ENCODE measurements at places on chromosomes 6 and 20.

- no peak for DNase-seq
These were observed 57.1 kb upstream of the NCOA3 start for GRCh38 chr20:47444584-47444983.

- no peak for DNase-seq
These were observed 6.3 kb downstream of the JARID2 start for GRCh38 chr6:15252195-15252594.

GRCh38 chr20:21509597-21510371 lies 4.1 kb downstream of the NKX2-2 start:
- DNase-seq = no peak

DNA sequence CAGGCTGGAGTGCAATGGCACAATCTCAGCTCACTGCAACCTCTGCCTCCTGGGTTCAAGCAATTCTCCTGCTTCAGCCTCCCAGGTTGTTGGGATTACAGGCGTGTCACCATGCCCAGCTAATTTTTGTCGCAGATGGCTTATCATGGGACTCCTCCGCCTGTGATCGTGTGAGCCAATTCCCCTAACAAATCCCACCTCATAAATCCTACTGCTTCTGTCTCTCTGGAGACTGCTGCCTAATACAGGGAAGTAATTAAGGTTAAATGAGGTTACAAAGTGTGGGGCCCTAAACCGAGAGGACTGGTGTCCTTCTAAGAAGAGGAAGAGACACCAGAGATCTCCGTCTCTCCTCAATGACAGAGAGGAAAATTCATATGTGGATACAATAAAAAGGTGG lies 52.0 kb downstream of the TRPC4AP start:
- DNase-seq = no peak

GRCh38 chr20:43955750-43956191 lies 41.1 kb downstream of the TOX2 start:
- no peak for DNase-seq

DNA sequence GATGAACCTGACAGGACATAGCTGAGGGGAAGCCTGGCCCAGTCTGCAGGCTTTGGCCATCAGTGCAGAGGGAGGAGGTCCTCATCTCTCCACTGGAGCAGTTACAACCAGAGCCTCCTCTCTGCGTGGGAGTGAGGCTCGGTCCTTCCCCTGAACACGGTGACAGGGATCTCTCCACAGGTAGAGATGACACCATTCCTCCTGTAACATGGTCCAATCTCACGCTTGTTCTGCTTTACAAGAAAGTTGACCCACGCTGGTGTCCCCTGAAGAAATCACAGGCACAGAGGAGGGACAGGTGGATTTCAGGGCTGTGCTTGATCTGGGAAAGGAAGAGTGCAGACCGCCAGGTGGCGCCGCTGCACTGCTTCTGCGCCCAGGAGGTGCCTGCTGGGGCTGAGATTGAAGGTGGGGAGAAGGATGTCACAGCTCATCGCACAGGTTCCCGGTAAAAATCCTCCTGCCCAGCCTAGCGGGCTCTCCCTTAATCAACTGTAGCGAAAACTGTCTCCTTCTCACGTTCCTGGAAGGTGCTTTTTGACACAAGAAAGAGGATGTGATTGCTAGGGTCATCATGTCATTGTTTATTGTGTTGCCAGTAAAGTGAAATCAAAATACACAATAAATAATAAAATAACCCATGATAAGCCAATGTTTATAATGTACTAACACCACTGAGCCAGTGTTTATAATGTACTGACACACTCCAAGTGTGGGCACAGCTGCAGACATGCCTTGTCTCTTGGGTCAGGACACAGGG lies 20.4 kb downstream of the HLA-G start:
- DNase-seq = no peak

- no peak for DNase-seq
These were observed 22.4 kb downstream of the SLC9A8 start for GRCh38 chr20:49835031-49835430.

GRCh38 chr6:34196116-34196832 lies 40.4 kb upstream of the HMGA1 start:
- peak; percentile 8 for DNase-seq

GRCh38 chr6:163554663-163555062 lies 140.1 kb downstream of the QKI start:
- no peak for DNase-seq

DNA sequence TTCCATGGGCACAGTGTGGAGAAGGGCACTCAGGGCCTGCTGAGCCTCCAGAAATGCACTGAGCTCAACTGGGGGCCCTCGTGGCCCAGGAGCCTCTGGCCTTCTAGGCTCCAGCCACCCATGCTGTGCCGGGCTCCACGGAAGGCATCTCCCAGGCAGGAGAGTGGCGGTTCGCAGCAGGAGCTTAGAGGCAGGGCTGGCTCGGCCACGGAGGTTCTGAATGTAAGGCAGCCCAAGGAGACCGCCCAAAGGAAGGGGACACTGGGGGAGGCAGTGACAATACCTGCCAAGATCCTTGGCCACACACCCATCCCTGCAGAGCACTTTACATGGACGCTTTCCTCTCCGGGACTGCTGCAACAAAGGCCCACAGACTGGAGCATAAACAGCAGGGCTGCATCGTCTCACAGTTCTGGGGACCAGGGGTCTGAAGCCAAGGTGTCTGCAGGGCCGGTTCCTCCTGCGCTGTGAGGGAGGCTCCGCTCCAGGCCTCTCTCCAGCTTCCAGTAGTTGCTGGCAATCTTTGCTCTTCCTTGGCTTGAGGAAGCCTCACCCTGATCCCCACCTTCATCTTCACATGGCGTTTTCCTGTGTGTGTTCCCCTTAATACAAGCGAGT lies 128.2 kb upstream of the CDH4 start:
- DNase-seq = no peak

GRCh38 chr20:11549172-11550103 lies 368.3 kb upstream of the BTBD3 start:
- DNase-seq = no peak

GRCh38 chr20:23205611-23206041 lies 119.5 kb upstream of the CD93 start:
- peak; percentile 23 for DNase-seq

DNA sequence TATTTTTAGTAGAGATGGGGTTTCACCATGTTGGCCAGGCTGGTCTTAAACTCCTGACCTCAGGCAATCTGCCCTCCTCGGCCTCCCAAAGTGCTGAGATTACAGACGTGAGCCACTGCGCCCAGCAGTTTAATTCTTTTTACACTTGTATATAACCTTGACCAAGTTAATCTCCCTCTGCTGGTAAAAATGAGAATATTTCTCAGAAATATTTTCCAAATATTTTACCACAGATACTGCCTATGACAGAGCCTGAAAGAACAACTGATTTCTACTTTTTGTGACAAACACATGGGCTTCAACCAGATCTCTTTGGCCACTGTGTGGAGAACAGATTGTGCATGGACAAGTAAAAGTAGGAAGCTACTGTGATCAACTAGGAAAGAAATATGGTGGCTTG lies 21.2 kb upstream of the NHSL1 start:
- DNase-seq = no peak

DNA sequence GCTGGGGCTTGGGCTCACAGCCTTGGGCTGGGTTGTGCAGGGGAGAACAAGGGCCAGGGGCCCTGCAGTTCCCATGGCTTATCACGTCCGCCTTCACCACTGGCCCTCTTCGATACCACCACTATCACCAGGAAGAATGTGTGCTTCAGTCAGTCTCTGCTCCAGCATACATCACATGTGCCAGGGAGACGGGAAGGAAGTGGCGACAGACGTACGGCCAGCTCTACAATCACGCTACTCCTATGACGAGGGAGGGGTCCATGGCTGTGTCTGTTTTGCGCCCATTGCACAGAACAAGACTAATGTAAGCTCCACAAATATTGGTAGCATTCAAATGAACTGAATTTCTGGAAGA lies 72.1 kb downstream of the TRAM2 start:
- no peak for DNase-seq

- no peak for DNase-seq
These were observed 83.2 kb upstream of the EYA4 start for GRCh38 chr6:133157995-133158394.

DNA sequence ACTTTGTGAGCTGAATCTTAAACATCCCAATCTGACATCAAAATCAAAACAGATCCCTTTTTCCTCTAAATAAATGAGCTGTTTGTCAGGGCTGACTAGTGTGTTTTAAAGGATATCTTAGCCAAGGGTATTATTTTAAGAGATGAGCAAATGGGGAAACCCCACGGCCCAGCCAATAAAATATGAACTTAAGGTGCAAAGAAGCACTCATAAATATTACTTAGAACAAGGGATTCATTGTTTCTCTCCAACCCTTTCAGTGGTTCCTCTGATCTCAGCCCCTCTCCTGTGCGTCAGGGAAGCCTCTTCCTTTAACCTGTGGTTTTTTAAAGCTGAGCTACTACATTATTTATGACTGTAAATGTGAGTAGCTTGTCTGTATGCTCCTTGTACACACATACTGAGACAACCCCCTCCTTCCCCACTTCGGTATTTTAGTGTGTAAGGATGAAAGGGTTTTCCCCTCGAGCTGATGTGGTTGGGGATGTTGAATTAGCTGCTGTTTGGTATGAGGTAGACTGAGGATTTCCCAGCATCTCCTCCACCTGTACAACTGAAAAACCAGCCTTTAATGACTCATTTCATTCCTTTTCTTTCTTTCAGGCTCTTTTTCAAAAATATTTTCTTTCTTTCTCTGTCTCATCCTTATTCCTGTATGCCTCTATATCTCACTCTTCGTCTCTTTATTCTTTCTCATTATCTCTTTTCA lies 6.5 kb downstream of the BMP5 start:
- no peak for DNase-seq

DNA sequence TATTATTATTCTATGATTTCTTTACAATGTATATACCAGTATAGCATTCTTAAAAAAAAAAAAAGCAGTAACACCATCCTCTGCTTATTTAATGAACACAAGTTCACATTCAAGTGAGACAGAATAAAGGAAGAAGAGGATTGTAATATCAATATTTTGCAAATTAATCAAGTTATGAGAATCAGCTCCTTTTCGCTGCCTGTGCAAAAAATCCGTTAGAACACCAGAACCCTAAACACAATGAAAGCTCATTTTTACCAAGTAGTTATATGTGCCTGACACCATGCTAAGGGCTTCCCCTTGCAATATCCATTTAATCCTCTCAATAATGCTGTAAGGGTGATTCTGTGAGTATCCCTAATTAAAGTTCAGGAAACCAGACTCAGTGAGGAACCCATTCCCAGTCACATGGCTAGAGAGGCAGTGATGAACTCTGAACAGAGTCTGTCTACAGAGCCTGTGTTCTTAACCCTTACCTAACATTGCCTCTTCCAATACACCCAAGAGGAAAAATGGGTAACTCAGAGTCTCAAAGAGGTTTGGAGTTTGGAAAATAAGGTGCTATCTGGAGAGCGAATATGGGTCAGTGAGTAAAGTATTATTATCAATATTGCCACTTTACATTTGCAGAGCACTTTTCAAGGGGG lies 66.8 kb downstream of the CDC40 start:
- DNase-seq = no peak

DNA sequence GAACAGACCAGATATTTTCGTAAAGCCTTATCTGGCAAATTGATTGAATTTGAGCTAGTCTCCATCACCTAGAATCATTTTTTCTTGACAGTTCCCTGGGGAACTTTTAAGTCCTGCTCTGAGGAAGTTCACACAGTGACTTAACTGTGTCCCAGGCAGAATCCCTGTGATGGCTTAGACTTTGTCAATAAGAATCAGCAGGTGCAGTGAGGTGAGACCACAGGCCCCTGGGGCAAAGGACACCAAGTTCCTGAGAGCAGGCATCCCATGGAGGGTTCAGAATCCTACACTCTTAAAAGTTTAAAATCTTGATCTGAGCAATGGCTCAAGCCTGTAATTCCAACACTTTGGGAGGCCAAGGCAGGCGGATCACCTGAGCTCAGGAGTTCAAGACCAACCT lies 13.0 kb downstream of the KIF16B start:
- DNase-seq = no peak

DNA sequence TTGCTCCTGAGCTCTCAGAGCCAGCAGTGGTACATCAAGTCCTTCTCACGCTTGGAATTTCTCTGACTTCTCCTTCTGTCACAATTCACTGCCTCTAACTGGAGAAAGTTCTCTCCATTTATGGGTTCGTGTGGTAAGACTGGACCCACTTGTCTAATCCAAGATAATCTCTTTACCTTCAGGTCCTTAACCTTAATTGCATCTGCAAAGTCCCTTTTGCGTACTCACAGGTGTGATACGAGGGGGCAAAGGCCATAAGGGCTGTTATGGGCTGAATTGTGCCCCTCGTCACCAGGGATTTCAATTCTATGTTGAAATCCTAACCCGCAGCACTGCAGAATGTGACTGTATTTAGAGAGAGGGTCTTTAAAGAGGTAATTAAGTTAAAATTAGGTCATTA lies 27.5 kb upstream of the TBC1D22B start:
- DNase-seq = no peak

DNA sequence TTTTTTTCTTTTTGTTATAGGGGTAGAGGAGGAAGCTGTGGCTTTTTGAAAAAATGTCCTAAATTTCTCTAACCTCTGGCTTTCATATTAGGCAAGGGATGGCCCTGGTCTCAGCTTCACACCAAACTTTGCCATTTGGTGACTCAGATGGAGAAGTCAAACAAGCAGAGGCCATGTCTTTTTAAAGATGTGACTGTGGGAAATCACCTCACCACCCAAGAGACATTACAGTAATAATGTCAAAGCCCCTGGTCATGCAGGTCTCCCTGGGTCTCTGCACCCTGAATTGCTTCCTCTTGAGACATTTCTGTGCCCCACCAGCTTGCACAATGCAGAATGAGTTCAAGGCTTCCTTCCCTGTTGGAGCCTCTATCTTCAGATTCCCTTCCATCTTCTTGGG lies 39.5 kb upstream of the ADGRF5 start:
- DNase-seq = no peak

GRCh38 chr6:142897659-142898058 lies 47.3 kb downstream of the HIVEP2 start:
- DNase-seq = no peak

DNA sequence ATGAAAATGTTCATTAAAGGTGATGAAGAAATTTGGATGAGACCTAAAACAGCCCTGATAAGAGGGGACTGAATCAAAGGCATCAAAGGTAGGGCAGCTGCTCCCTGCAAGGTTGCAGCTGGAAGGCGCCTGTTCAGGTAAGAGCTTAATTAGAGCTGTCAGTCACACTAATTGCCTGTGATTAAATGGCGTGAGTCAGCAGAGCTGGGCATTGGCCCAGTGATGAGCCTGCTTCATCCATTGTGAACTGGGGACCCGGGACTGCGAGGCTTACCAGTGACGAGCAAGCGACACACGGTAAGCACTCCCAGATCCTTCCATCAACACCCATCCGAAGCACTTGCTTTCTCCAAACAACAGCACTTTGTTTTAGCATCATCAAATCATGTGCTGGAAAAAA lies 621.5 kb upstream of the CDH4 start:
- DNase-seq = peak; percentile 48
